ENCODE measurements at places on chromosomes 7 and 10.

- DNase-seq: no peak
Measured at GRCh38 chr7:5589819-5590595, 166.4 kb upstream of the TNRC18 start.

- no peak for DNase-seq
Measured at GRCh38 chr7:132419542-132419941, 156.7 kb downstream of the PLXNA4 start.

GRCh38 chr7:149776289-149776688 lies 2.9 kb upstream of the ZNF467 start:
- DNase-seq: no peak

DNA sequence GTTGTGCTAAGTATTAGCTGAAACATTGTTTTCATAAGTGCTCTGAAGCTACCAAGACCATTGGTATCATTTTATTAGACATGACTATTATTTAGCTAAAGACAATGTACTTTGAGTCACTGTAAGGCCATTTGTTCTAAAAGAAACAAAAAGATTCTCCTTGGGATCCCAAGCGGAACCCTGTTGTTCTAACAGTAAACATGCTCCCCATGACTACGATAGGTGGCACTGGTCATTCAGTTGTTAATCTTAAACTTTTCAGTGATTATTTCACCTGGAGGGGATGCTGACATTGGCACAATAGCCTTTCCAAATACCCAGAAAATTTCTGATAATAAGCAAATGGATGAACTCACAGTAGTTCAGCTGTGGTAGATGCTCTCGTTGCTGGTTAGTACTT lies 715.0 kb downstream of the AUTS2 start:
- no peak for DNase-seq

DNA sequence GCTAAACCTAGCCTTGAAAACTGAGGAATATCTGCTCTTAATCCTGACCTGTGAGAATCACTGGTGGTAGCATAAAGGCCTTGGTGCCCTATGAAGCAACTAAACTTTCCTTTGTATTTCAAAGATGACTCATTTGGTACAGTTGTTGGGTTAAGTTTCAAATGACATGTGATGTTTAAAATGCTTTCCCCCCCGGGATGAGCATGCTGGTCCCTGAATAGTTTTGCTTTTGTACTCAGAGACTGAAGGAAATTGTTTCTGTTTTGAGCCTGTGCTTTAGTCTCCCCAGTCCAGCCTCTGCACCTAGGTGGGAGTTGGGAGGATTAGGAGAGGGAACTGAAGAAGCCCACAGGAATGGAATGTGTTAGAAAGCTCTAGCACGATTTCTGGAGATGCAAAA lies 258.9 kb upstream of the NPY start:
- no peak for DNase-seq
